ENCODE measurements at places on chromosomes 12 and 14.

GRCh38 chr14:90941706-90942105, 118.7 kb downstream of the RPS6KA5 start:
- no peak for DNase-seq

DNA sequence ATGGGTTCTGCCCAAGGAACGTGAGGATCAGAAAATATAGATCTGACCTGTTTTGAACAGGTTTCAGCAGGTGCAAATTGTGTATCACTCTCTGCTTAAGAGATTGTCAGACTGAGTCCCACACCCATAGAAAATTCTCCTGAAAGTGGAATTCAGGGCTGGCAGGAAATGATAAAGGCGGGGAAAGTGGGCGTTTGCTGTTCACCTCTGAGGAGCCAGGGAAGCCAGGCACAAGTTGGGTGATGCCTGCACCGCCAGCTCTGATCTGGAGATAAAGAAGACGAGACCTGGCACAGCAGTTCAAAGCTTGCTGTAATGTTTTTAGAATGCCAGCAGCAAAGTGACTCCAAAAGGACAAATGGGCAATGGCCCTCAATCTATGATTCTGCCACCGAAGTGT, 356.5 kb upstream of the SOX5 start:
- DNase-seq, result no peak

GRCh38 chr12:52073531-52074381, 4.0 kb downstream of the ATG101 start:
- no peak for DNase-seq

GRCh38 chr12:2284857-2285256, 232.1 kb downstream of the CACNA1C start:
- DNase-seq, result no peak

DNA sequence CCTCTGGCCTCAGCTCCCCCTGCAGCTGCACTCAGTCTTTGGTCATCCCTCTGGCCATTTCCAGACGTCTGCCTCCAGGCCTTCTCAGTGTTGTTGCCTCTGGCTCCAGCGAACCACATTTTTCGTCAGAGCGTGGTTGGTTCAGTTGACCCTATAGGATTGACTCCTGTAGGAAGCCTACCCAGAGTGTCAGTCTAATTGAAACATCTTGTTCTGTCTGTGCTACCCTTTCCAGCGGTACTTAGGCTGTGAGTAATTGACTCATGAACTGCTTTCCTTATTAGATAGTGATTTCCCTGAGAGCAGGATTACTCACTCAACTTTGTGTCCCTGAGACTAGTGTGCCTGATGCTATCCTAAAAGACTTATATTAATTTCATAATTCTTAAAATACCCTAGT, 373.2 kb downstream of the ATP23 start:
- DNase-seq, result no peak

- DNase-seq, result no peak
These were observed 725.0 kb upstream of the FLRT2 start for GRCh38 chr14:84804895-84805294.

DNA sequence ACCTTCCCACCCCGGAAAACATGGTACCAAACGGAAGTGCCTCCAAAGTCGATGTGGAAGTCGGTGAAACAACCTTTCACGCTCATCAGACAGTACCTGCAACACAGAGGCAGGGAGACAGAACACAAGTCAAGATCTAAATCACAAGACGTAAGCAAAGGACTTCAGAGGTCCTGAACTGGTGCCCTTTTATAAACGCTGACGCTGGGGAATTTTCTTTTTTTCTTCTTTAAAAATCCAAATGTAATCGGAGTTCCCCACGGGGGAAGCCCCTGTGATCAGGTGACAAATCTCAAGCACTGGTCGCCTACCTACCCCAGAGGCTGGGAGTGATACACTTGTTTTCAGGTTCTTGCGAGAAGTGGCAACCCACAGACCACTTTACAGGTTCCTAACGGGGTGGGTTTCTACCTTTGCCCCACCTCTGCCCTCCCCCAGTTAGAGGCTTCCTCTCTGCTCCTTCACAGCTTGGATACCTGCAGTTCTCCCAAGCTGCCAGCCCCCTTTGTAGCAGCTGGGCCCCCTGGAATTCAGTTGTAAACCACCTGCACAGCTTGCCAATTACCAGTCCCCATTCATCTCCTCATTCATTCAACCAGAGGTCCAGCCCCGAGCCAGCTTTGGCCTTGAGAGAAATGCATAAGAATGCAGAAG, 46.2 kb downstream of the KDM2B start:
- DNase-seq, result no peak

GRCh38 chr12:50050410-50051098, 6.8 kb upstream of the ASIC1 start:
- no peak for DNase-seq

- DNase-seq, result no peak
These were observed 25.9 kb downstream of the SSH1 start for GRCh38 chr12:108831309-108831991.
